Tibial nerve (tissue), 4 donors: ENCODE measurements at places on chromosomes 5 and 9.

DNA sequence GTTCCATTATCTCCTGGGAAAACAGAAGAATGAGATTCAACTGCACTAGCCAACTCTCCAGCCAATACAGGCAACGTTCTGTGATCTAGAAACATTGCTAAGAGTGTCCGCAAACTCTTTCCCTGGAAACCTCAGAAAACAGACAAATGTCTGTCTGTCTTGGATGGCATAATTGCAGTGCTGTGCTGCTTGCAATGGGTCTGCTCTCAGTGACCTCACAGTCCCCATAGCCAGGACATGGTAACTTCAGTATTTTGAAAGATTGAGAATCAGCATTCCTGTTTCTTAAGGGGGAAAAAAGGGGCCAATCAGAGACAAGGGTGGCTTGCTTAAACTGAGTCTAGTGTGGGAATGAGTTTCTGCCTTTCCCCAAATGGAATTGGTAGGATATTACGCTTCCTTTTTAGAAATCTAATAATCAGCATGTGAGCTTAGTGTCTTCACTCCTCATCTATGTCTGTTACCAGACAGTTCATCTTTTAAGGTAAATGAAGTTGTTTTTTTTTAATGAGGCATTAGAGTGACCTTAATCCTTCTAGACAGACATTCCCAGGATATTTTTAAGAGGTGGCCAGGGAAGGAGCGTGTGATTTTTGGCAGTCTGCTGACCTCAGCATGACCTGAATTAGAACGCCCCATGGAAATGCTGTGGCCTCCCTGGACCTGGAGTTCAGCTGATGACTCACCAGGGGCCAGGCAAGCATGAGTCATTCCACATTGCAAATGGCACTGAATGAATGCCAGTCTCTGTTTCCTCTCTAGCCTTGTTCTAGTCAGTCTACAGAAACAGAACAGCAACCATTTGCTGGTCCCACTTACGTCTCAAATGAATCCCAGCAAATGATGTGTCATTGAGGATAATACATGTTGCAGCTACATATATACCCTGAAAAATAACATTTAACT lies 210.2 kb upstream of the ACTBL2 start:
- DNase-seq = peak; percentile 52

DNA sequence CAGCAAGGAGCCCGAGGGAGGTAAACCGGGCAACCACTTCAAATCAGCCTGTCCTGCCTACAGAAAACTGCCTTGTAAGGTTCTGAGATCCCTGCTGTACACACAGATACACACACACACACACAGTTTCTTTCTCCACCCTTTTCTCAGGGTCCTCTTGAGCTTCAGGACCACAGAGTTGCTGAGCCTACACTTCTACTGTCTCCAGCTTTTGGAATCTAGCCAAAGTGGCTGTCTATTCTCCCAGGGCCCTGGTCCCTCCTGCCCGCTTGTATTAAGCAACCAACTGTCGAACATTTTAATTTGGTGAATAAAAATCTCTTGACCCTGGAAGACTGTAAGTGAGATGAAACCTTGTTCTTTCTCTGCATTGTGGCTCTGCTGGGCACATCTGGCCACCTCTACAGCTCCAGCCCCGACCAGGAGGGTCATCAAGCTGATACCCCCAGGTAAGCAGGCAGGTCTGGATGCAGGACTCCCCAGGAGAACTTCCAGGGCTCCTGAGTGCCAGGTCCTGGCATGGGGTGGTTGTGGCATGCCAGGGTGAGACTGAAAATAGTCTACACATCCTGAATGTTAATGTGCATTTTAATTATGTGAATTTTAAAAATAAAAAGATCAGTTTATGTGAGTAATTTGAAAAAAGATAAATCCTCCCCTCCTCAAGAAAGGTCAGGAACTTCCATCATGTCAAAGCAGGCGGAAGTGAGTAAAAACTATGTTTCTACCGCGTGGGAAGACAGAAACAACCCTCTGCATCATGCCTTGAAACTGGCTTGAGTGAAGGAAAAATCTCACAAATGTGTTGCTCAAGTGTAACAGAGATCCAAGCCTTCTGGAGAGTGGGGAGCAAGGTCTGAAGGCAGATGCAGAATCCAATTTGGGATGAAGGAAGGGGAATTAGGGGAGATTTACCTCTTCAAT lies 15.0 kb upstream of the S1PR3 start:
- DNase-seq = no peak

- DNase-seq = no peak
Measured at GRCh38 chr5:67043796-67044511, 152.6 kb downstream of the CD180 start.

- no peak for DNase-seq
Measured at GRCh38 chr9:3043369-3043768, 199.5 kb upstream of the PUM3 start.

DNA sequence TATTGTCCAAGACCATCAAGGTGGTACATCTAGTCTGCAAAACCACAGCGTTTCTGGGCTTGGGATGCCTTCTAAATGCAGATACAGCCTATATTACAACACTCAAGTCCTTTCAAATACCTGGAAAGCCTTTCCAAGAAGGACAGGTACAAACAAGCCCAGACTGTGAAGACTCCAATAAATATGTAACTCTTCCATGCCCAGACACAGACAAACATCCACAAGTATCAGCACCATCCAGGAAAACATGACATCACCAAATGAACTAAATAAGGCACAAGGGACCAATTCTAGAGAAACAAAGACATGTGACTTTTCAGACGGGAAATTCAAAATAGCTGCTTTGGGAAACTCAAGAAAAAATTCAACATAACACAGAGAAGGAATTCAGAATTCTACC lies 152.7 kb upstream of the POC5 start:
- DNase-seq = no peak

DNA sequence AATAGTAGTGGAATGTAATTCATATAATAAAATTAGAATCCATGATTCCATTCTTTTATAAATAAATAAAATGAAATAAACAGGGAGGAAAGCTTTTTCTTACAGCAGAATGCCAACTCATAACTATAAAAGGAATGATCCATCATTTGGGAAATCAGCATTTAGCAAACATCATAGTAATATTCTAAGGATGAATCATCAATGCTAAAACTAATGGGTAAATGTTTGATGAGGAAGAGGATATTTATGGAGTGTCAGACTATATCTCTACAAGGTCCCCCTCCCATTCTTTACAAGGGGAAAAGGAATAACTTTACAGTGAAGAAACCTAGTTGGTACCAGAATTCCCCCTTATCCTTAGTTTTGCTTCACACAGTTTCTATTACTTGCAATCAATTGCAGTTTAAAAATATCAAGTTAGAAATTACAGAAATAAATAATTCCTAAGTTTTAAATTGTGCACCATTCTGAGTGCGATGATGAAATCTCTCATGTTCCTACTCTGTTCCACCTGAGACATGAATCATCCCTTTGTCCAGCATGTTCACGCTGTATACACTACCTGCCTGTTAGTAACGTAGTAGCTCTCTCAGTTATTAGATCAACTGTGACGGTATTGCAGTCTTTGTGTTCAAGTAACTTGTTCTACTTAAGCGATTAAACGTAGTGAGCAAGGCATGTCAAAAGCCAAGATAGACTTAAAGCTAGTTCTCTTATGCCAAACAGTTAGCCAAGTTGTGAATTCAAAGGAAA lies 14.2 kb upstream of the JAKMIP2 start:
- DNase-seq = no peak

- no peak for DNase-seq
Measured at GRCh38 chr9:136923881-136924280, 20.7 kb downstream of the FBXW5 start.

DNA sequence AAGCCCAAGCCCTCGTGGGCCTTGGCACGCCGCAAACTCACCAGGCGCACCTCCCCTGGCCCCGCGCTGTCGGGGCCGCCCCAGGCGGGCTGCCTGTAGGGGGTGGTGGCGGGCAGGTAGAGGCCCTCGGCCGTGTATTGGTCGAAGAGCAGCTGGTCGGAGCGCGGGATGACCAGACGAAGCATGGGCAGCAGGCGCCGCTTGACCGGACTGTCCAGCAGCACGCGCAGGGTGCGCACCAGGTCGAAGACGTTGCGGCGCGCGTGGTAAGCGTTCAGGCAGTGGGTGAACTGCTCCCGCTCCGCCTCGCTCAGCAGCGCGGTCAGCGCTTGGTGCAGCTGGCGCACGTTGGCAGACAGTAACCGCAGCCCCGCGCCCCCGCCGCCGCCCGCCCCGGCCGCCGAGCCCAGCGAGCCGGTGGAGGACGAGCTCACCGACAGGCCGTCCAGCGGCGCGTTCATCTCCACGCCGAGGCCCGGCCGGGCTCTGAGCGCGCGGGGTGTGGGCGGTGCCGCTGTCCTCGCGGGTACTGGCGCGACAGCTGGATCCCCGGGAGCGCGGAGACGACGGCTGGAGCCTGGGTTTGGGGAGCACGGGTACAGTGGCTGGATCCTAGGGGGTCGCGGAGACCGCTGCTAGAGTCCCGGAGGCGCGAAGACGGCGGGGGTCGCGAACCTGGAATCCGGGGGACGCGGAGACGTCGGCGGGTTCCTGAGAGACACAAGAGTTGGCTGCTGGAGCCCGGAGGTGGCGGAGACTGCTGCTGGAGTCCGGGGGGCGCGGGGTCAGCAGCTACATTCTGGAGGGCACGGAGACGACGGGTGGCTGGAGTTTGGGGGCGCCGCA lies 709 bp downstream of the WHRN start:
- DNase-seq = peak; percentile 23

DNA sequence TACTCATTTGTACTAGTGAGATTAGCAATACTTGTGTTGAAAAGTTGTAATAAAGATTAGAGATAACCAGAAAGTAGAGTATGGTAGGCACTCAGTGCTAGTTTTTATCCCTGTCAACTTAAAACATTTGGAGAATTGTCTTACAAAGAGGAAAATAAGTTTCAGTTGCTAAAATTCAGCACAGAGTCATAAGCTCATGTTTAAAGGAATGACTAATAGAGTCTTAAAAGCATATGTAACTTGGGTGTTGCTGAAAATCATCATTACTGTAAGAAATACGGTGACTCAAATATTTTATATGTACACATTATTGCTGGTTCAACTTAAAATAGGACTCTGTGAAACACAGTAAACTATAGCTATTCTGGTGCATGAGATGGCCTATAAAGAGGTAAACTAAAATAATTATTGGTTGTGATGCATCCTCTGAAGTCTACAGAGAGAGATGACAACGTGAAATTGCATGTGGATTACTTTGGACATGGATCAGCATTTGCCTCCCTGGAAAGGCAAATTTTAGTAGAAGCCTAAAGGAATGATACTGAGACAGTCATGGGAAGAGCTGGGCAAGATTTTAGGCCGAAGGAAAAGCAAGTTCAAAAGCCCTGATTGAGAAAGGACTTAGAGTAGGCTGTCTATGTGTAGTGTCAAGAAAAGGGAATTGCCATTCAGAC lies 34.6 kb downstream of the SGCD start:
- DNase-seq = no peak

GRCh38 chr5:76292620-76293322 lies 110.3 kb upstream of the IQGAP2 start:
- DNase-seq = no peak

- peak; percentile 16 for DNase-seq
Measured at GRCh38 chr5:67350618-67351201, 154.1 kb upstream of the CD180 start.

DNA sequence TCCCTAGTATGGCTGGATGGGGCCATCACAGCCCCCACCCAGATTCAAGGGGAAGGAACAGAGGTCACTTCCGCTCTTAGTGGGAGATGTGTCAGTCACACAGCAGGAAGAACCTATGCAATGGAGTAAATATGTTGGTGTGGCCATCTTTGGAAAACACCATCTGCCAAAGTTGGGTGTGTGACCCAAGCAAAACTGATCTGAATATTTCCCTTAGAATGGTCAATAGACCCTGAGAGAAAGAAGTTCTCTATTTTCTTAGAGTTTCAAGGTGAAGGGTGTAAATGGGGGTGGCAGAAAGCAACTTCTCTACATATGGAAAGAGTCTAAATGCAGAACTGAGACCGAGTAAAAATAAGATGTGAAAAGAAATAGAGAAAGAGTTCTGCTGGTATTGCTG lies 212.7 kb downstream of the ESM1 start:
- no peak for DNase-seq

DNA sequence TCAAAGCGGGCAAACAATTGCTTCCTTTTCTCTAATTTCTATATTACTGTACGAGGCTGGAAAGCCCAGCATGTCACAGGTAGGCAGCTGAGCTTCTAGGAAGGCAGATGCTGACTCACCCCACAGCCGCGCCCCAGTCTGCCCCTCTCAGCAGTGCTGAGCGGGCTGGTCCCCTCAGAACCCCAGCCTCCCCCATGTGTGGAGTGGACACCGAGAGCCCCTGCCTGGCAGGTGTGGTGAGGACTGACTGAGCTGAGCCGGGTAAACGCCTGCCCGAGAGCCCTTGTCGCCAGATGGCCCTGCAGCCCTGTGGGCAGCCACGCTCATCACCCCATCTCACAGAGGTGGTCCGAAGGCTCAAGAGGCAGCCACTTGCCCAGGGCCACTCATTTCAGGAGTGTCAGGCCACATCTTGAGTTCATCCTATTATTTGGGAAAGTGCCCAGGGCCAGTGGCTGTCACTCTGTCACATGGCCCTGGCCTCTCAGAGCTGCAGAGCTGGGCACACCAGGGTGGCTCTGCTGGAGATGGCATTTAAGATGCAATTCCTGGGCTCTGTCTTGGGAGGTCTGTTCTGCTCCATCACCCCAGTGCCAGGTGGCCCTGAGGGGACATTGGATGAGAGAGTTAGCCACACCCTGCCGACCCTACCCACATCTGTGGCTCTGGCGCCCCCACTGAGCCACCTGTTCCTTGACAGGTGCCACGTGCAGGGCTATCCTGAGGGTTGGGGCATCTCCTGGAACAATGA lies 12.4 kb downstream of the CARD19 start:
- DNase-seq = peak; percentile 6

DNA sequence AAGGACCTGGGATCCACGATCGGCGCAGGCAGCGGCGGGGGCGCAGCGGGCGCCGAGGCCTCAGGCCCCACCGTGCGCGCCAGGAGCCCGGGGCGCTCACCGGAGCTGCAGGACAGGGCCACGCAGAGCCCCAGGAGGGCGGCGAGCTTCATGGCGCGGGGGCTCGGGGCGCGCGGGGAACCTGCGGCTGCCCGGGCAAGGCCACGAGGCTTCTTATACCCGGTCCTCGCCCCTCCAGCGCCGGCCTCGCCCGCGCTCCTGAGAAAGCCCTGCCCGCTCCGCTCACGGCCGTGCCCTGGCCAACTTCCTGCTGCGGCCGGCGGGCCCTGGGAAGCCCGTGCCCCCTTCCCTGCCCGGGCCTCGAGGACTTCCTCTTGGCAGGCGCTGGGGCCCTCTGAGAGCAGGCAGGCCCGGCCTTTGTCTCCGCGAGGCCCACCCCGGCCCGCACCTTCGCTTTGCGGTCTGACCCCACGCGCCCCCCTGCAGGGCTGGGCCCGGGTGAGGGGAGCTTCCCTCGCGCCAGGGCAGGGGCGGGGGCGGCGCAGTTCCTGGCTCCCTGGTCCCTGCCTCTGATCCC lies at the start of gene SCGB3A1:
Gene SCGB3A1, minus strand, starts transcription at position 189 of the 577 bp plus-strand sequence. Its CDS starts 37 bp downstream, at position 152.
- no peak for DNase-seq

GRCh38 chr5:1542781-1543180 lies 19.0 kb upstream of the LPCAT1 start:
- no peak for DNase-seq

- no peak for DNase-seq
Measured at GRCh38 chr9:125233678-125234077, 7.5 kb downstream of the HSPA5 start.
